ENCODE measurements at places on chromosomes 7 and 10.

DNA sequence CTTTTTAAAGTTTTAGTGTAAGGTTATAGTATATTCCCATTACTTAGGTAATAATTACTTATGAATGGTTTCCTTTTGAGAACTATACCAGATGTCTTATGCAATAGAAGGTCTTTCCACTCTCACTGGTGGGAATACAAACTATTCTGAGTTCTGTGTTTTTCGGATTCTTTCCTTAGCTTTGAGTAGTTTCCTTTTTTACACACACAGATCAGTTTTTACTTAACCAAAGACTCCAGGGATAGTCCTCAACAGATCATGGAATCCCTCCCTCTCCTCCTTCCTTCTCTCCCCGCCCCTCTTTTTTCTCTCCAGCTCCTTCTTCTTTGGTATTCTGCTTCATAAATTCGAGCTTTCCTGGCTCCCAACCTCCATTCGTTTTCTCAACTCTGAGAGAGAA is 13.3 kb downstream of the COPG2 start:
- no peak for DNase-seq

GRCh38 chr10:2885288-2886278 is 181.8 kb upstream of the PFKP start:
- no peak for DNase-seq

GRCh38 chr7:151381098-151381347 is 28.8 kb downstream of the WDR86 start:
- peak; percentile 29 for DNase-seq

DNA sequence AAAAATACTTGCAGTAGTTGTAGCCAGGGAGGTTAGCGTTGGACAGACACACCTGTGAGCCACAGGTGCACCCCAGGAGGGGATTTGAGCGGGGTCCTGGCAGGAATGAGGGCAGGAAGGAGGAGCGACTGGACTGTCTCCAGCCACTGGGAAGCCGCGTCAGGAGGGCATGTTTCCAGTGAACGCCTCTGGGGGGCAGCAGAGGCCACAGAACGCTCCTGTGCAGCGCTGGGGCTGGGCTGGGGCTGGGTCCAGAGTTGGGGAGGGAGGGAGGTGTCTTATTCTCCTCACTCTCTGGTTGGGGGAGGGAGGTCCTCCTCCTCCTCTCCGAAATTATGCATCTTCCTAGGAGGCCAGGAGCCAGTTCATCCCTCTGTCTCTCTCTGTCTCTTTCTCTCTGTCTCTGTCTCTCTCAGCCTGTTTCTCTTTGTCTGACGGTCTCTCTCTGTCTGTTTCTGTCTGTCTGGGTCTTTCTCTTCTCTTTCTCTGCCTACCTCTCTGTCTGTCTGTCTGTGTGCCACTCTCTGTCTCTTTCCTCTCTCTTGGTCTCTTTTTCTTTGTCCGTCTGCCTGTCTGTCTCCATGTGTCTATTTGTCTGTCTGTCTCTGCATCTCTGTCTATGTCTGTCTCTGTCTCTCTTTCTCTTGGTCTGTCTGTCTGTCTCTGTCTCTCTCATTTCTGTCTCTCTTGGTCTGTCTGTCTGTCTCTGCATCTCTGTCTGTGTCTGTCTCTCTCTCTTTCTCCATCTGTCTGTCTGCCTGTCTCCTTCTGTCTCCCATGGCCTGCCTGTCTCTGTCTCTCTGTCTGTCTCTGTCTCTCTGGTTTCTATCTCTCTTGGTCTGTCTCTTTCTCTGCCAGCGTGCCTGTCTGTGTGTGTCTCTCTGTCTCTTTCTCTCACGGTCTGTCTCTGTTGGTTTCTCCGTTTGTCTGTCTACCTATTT is 9.9 kb upstream of the PSMG3 start:
- DNase-seq: peak; percentile 59

DNA sequence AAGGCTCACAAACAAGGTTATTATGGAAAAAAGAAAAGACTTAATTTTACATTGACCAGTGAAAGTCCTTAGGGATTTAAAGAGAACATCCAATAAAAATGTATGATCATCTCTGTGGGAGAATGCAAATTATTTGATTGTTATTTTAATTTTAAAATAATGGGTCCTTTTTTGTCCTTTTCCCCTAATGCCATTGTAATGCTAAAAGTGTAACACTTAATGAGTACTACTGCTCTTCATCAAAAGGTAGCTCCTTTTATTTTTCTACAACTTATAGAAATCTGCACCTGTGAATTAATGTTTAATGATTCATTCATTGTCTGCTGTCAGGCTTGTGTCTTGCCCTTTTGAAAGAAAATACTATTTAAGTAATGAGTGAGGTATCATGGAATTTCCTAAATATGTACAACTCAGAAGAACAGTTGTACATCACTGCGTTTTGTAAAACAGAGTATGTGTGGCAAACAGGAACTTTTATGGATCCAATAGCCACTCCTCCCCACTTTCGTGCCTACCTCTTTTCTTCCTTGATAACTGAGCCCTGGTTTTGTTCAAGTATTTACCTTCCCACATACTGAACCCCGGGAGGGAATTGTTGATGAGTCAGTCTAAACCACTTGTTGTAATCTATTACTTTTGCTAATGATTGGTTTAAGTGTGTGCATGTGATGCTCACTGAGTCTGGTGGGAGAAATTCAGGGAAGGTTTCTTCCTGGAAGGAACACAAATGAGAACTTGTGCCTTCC is 19.9 kb upstream of the TRUB1 start:
- DNase-seq: no peak

GRCh38 chr7:27186668-27187474 is 1.8 kb upstream of the HOXA11 start:
- no peak for DNase-seq

GRCh38 chr7:7017707-7018280 is 164.6 kb upstream of the C1GALT1 start:
- DNase-seq: no peak

DNA sequence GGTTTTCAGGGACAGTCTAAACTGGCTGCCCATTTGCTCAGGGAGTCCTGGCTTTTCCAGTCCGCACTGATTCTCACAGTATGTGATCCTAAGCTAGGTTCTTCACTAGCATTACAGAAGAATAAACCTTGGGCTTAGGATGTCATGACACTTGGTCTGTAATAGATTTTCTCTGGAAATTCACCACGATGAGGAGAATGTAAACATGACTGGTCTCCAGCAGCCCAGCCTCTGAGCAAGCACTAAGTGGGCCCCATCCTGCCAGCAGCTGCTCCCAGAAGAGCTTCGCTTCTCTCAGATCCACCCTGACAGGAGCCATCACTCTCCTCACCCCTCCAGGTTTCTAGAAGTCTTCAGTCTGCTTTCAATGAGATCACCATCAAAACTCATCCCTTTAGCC is 103.7 kb upstream of the ZPBP start:
- DNase-seq: no peak

GRCh38 chr7:155832581-155832981 is 20.3 kb upstream of the SHH start:
- no peak for DNase-seq

DNA sequence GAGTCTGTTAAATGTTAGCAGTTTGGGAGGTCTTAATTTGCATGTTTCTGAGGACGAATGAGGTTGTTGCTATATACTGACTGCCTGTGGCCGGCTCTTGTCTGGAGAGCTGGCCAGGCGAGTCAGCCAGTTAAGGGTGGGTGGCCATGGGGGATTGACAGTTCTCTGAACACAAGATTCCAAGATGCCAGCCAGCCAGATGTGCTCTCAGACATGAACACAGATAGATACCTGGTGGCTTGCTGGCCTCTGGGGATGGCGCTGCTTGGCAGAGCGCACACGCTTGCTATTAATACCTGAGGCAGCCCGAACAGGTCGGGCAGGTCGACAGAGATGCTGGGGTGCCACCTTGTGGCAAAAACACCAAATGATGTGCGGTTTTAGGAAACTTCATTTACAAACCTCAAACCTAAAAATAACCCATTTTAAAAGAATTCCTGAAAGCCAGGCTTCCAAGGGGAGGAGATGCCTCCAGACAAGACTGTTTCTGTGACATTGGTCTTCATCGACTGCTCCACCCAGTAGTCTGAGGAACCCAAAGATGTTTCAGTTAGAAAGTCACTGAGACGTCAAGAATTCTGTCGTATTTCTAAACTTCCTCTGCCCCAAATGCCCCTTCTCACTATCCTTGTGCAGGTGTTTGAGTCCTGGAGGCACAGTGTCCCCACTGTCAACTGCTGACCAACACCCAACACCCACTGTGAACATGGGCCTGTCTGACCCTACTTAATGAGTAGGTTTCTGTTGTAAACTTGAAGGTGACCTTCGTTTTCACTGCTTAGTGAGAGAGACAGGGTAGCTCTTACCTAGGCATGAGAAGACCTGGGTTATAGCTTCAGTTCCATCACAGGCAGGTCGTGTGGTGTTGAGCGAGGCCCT is 123.4 kb downstream of the NT5C2 start:
- DNase-seq: peak; percentile 38

DNA sequence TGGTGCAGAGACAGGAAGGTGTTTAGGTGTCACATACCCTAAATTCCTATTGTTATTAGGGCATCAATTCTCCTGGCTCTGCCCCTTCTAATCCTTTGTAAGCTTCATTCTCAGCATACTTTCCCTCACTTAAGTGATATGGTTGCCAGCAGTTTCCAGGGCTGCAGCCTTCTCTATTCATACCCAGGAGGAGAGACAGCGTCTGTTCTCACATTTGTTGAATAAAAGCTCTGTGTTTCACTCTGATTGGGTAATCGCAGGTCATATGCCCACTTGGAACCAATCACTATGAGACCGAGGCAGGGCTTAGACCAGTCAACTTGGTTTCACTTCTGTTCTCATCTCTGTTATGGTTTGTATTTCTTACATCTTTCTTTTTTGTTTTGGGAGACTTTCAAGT is 109.6 kb upstream of the MTPN start:
- DNase-seq: no peak

- DNase-seq: no peak
Observed at GRCh38 chr7:23284871-23285270, 14.3 kb upstream of the MALSU1 start.

DNA sequence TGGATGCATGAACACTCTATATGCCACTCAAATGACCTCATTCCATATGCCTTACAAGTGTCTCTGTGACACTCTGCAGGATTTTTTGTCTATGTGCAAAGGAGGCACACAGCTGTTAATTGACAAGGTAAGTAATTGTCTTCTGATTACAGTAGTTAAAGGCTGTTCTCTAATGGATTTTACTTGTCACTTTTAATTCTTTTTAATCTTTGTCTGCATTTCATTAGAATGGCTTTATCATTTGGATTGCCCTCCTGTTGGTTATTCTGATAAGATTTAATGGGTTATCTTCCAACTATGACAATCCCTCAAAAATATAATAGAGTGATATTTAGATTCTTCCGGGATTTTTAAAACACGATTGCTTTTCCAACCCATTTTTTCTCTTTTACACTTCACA is 290.0 kb upstream of the TEX47 start:
- DNase-seq: no peak

DNA sequence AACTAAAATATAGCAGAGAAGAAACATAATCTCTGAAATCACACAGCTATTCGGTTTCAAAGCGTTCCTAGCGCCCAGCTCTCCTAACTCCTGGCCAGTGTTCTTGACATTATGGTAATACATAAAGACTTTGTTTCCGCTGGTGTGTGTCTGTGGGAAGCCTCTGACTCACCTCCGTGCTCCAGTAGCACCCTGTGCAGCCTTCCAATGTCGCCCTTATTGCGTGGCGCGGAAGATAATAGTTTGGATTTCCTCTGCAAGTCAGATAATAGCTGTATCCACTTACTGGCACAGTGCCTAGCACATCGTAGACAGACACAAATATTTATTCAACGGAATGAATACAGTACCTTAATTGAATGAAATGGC is 570 bp downstream of the BMS1 start:
- peak; percentile 6 for DNase-seq

- DNase-seq: no peak
Observed at GRCh38 chr7:94940241-94940640, 32.8 kb downstream of the PPP1R9A start.

DNA sequence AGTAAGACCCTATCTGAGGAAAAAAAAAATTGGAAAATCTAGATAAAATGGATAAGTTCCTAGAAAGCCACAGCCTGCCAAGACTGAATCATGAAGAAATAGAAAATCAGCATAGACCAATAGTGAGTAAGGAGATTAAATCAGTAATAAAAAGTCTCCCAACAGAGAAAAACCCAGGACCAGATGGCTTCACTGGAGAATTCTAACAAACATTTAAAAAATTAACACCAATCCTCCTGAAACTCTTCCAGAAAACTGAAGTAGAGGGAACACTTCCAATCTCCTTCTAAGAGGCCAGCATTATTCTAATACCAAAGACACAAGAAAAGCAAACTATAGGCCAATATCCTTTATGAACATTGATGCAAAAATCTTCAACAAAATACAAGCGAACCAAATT is 8.8 kb upstream of the LIMK1 start:
- no peak for DNase-seq

GRCh38 chr10:61669849-61670248 is 7.1 kb downstream of the CABCOCO1 start:
- DNase-seq: no peak

- no peak for DNase-seq
Observed at GRCh38 chr10:15140698-15141097, 27.8 kb downstream of the NMT2 start.

DNA sequence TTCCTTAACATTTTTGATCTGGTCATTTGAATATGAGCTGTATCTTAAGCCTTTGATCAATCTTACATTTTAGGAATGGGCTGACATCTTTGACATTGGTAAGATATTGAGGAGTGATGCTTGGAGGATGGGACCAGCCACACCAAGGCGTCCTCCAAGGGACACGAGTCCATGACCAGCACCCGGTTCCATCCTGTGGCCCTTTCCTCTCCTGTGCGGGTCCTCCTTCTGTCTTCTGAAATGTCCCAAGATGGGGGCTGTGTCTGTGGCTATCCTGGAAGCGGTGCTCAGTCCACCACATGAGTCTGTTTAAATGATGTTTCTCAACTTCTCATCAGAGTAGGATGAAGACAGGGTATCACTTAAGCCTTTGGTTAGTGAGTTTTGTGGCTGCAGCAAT is 67.3 kb upstream of the SHH start:
- no peak for DNase-seq

GRCh38 chr10:4883079-4883739 is 57.2 kb downstream of the AKR1E2 start:
- DNase-seq: no peak

DNA sequence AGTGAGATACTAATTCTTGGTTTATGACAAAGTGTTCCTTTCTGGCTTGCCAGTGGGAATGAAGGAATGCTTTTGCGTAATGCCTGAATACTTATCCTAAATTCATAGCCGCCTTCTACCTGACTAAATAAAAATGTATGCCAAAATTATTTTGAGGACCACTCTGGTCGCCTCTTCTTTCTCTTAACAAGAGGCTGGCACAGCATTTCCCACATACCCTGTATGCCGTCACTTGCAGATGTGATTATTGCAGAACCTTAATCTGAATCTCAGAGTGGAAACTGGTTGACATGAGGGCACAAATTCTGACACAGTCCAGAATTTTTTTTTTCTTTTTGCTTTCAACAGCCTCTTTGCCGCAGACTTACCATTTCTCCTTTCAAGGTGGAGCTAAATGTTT is 124.6 kb upstream of the GLCCI1 start:
- no peak for DNase-seq

GRCh38 chr7:44433255-44434022 is 57.0 kb downstream of the NUDCD3 start:
- DNase-seq: no peak

- no peak for DNase-seq
Observed at GRCh38 chr10:124482236-124482800, 20.7 kb downstream of the LHPP start.

Data from CD14-positive monocyte (primary cell).